ENCODE measurements at places on chromosomes 1 and 21. TPM values are rescaled to one million over a fixed set of nuclear protein-coding genes. Genes with fewer than 3 reads are reported as not detected.

TMEM201 gene
- 15.9 TPM for total RNA-seq

LAMTOR2 gene
- 90.5 TPM for total RNA-seq

C1orf167 gene
- not detected for total RNA-seq

IQCC gene
- total RNA-seq = 2.2 TPM

HMGCL gene
- 31.5 TPM for total RNA-seq

SLC6A9 gene
- 32.5 TPM for total RNA-seq

ASCL5 gene
- not detected for total RNA-seq

CFAP107 gene
- total RNA-seq = not detected

MYBPH gene
- not detected for total RNA-seq

ITGB2 gene
- total RNA-seq = 2.7 TPM

COG2 gene
- 17.2 TPM for total RNA-seq

DNAI4 gene
- total RNA-seq = 6.0 TPM

TENT5C gene
- total RNA-seq = 0.17 TPM

TMEM52 gene
- 1.3 TPM for total RNA-seq

TSPEAR gene
- not detected for total RNA-seq

TTC22 gene
- total RNA-seq = 4.8 TPM

CLCA4 gene
- 0.24 TPM for total RNA-seq

OSBPL9 gene
- total RNA-seq = 59.0 TPM

CXADR gene
- total RNA-seq = 8.6 TPM

TMPRSS3 gene
- total RNA-seq = 2.8 TPM

GJA5 gene
- total RNA-seq = 4.6 TPM

OR14A16 gene
- not detected for total RNA-seq

SVBP gene
- 15.6 TPM for total RNA-seq

PTPN22 gene
- total RNA-seq = under 0.01 TPM

CDK11A gene
- 50.4 TPM for total RNA-seq

USF1 gene
- total RNA-seq = 31.8 TPM

GNAI3 gene
- total RNA-seq = 15.5 TPM

AIM2 gene
- total RNA-seq = not detected

ROR1 gene
- 11.5 TPM for total RNA-seq

KCNA3 gene
- not detected for total RNA-seq

HPCAL4 gene
- total RNA-seq = under 0.01 TPM

C1orf53 gene
- 4.2 TPM for total RNA-seq

LYPLA2 gene
- total RNA-seq = 81.5 TPM

TNFRSF1B gene
- total RNA-seq = under 0.01 TPM

CYP4A22 gene
- total RNA-seq = not detected

SPRR2G gene
- total RNA-seq = not detected

RPL22 gene
- total RNA-seq = 69.7 TPM

TMEM269 gene
- 0.48 TPM for total RNA-seq

INPP5B gene
- total RNA-seq = 9.6 TPM

EXO1 gene
- 3.3 TPM for total RNA-seq

TGFBR3 gene
- total RNA-seq = 0.67 TPM

FAM72D gene
- total RNA-seq = 0.33 TPM

Measured in mammary epithelial cell (primary cell).